Calu3 (cell line): ENCODE measurements at places on chromosomes 2 and 18.

DNA sequence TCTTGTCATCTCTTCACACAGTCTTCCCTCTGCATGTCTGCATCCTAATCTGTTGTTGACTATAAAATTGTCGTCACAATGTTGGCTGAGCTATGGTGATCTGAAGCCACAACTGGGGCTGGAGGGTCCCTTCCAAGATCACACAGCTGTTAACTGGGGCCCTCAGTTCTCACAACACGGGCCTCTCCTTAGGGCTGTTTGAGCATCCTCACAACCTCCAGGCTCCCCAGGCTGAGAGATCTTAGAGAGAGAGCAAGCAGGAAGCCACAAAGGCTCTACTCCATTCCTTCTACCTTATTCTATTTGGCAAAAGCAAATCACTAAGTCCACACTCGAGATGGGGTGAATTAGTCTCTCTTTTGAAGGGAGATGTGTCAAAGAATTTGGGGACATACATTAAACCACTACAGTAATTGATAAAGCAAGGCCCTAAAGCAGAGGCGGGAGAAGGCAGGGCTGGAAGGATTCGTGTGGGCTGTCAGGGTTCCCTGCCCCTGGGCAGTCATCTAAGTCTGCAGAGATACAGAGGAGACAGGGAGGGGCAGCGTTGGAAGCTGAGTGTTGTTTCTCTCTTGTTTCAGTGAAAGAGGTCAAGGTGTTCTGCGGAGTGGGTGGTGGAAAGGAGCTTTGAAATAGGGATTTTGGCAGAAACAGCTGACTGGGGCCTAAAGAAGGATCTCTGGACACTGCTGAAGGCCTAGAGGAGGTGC lies 15.9 kb downstream of the MYO7B start:
- no peak for DNase-seq

- DNase-seq, result no peak
Measured at GRCh38 chr2:240932724-240933047, 26.6 kb downstream of the CROCC2 start.

- DNase-seq, result no peak
Measured at GRCh38 chr2:241190291-241190981, 2.0 kb downstream of the ANO7 start.

GRCh38 chr18:54616220-54616848 lies 25.3 kb downstream of the DYNAP start:
- no peak for DNase-seq

- DNase-seq, result no peak
Measured at GRCh38 chr18:64403784-64404503, 255.1 kb upstream of the LINC00305 start.

- DNase-seq, result no peak
Measured at GRCh38 chr18:69804776-69805501, 142.7 kb downstream of the CD226 start.

- no peak for DNase-seq
Measured at GRCh38 chr2:202432776-202433175, 56.6 kb downstream of the BMPR2 start.

GRCh38 chr2:20108655-20109396 lies 57.4 kb upstream of the LAPTM4A start:
- peak; percentile 41 for DNase-seq

DNA sequence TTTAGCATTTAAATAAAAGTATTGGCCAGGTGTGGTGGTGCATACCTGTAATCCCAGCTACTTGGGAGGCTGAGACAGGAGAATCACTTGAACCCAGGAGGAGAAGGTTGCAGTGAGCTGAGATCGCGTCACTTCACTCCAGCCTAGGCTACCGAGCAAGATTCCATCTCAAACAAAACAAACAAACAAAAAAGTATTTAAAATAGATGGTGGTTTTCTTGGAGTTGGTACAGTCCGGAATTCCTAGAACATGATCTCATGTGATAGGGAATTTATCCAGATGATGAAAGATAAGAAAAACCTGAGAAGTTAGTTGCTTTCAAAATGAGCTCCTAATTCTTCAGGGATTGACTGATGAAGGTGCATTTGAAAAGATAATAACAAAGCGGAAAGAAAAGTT lies 62.0 kb downstream of the BIRC6 start:
- DNase-seq, result no peak

DNA sequence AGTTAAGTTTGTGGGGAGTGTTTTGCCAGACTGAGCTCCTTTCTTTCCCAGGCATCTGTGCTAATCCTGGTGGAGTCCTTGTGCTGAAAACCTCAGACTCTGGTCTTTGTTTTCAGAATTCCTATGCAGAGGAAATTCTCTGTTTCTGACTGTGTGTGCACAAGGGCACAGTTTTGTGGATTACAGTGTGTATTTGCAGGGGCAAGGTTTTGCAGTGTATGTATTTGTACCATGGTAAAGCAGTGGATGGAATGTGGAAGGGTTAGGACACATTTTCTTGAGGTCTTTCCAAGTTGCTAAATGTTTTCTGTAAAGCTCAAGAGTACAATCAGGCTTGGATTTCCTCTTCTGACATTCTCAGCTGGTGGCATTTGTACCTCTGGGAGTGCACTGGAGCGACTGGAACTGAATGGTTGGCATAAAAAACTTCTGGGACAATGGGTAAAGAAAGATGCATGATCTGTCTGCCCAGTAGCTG lies 139.5 kb upstream of the RND3 start:
- DNase-seq, result no peak

DNA sequence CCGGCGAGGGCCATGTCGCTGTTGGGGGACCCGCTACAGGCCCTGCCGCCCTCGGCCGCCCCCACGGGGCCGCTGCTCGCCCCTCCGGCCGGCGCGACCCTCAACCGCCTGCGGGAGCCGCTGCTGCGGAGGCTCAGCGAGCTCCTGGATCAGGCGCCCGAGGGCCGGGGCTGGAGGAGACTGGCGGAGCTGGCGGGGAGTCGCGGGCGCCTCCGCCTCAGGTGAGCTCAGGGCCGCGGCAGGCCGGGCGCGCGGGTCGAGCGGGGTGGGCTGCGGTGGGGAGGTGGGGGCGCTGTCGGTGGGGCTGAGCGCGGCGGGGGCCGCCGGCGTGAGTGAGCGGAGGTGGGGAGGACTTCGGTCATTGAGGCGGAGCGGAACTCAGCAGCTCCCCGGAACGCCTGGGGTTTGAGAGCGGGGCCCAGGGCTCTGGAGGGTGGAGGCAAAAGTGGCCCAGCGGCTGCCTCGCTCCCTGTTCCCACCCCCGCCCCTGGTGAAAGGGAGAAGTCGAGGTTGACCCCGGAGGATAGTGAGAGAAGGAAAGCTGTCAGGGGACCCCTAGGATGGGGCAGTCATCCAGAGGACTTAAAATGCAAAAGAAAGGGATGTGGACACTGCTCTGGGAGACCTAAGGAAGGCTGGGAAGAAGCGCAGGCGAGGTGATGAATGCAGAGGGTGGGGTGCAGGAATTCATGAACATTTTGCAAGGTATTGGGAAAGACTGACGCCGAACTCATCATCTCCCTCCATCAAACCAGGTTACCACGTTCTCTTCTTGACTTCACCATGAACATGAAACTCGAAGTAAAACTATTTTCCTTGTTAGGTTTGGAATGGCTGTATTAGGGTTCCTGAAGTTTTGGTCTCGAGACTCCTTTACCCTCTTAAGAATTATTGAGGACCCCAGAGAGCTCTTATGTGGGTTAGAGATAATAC lies 633 bp downstream of the MALT1 start:
- DNase-seq, result no peak

- DNase-seq, result no peak
Measured at GRCh38 chr2:213847316-213847715, 563.1 kb downstream of the SPAG16 start.

DNA sequence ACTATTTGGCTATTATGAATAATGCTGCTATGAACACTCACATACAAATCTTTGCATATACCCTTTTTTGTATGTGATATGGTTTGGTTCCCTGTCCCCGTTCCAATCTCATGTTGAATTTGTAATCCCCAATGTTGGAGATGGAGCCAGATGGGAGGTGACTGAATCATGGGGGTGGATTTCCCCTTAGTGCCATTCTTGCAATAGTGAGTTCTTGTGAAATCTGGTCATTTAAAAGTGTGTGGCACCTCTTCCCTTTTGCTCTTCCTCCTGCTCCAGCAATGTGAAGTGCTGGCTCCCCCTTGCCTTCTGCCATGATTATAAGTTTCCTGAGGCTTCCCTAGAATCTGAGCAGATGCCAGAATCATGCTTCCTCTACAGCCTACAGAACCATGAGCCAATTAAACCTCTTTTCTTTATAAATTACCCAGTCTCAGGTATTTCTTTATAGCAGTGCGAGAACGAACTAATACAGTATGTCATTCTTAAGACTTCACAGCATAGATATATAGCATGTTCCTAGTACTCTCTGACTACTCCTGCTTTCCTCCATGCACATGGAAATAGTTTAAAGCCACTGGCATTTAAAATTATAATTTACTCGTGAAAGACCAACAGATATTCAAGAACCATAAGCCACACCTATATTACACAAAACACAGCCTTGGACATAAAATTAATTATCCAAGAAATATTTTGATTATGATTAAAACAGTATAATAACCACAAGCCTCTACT lies 75.2 kb downstream of the COBLL1 start:
- no peak for DNase-seq

- no peak for DNase-seq
Measured at GRCh38 chr2:26610504-26611335, 30.4 kb downstream of the CIB4 start.

DNA sequence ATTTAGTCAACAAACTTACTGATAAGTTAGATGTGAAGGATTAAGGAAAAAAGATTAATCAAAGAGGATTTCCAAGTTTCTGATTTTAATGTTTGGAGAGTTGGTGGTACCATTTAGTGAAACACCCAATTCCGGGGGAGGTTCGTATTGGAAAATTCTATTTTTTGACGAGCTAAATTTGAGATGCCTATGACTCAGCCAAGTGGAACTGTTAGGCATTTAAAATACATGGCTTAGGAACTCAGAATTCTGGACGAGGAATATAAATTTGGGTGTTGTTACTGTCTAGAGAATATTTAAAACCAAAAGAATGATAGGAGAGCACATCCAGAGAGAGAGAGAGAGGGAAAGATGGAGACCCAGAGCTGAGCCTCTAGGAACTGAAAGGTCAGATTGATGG lies 103.6 kb downstream of the TMX3 start:
- no peak for DNase-seq

- no peak for DNase-seq
Measured at GRCh38 chr18:34650121-34650545, 60.0 kb upstream of the DTNA start.

GRCh38 chr2:76296438-76296837 lies 585.7 kb upstream of the GCFC2 start:
- no peak for DNase-seq

GRCh38 chr2:38560092-38560491 lies 42.6 kb downstream of the HNRNPLL start:
- no peak for DNase-seq

DNA sequence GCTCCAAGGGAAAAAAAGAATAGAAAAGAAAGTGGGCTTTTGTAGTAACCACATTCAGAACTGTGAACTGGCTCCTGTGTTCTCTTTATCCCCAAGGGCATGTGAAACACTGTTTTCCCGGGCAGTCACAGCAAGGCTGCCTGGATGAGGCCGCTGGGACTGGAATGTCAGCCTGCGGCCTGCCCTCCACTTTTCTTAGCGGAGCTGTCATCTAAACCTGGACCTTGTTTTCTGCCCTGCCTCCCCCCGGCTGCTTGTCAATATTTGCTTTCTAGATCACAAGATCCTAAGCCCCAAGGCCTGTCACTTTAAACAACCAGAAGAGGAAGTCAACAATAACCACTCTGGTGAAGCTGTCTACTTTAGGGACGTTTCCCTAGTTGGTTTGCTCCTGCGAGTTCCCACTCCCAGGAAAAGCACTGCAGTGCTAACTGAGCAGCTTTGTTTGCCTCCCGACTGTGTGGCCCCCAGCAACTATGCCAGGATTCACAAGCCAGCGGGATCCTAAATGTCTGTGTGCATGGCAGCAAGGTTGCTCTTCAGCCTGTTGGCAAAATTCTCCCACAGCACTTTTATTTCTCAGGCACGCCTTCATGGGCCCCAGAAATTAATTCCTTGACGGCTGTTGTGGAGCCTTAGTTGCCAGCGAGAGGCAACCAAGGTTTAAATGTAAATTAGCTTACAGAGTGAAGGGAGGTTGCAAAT lies 30.6 kb downstream of the SOWAHC start:
- peak; percentile 24 for DNase-seq

DNA sequence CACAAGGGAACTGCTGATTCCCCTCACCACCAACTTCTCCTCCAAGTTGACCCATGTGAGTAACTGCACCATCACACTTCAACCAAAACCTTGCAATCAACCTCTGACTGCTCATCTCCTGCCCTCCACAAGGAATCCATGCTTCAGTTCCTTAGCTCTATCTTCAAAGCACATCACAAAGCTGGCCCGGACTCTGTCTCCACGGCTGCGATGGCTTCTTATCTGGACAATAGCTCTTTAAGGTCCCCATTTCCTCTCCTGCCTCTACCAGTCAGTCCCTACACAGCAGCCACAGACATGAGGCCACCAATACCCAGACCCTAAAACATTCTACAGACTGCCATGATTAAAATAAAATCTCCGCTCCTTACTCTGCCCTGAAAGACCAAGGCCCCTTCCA lies 25.7 kb downstream of the MBOAT2 start:
- DNase-seq, result no peak

DNA sequence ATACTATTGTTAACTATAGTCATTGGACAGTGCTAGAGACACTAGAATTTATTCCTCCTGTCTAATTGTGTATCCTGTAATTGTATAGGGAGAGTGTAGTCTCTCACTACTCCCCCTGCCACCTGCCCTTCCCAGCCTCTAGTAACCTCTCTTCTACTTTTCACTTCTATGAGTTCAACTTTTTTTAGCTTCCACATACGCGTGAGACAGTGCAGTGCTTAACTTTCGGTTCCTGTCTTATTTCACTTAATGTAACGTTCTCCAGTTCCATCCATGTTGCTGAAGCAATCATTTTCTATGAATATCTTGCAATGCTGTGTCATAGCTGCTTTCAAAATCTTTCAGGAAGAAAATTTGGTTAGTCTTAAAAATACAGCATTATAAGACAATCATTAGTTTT lies 22.8 kb upstream of the RUFY4 start:
- no peak for DNase-seq

GRCh38 chr2:179218848-179219594 lies 45.6 kb downstream of the SESTD1 start:
- peak; percentile 72 for DNase-seq

- DNase-seq, result peak; percentile 59
Measured at GRCh38 chr2:55010149-55010591, 40.1 kb downstream of the RTN4 start.

- no peak for DNase-seq
Measured at GRCh38 chr2:221389904-221390303, 182.2 kb downstream of the EPHA4 start.

- no peak for DNase-seq
Measured at GRCh38 chr2:112712903-112713584, 7.8 kb upstream of the NT5DC4 start.

DNA sequence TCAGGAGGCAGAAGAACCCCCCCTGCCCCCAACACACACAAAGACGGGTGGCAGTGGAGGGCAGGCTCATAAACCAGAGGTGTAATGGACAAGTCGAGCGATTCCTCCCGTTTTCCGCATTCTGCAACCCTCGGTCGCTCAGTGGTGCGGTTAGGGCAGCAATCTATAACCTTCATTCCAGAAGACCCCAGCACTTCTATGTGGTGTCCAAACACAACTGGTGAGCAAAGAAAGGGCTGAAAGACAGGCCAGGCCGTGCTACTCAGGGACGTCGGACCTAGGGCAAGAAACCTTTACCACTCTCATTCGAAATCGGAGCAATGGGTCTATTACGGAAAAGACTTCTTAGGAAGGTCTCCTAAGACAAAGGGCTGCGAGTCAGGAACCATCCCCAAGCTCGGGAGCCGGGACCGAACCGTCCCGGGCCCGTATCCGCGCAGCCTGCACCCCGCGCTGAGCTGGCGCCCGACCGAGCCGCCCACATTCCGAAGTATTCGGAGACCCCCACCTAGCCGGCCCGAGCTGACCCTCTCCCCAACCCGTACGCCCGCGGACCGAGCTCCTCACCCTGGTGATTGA lies 568 bp downstream of the ARL5A start:
- DNase-seq, result peak; percentile 9
